ENCODE measurements at places on chromosomes 3 and 15.
A peak's percentile ranks its signal among the peaks of the same experiment; 100 is the strongest.

GRCh38 chr15:101502572-101503295, 13.2 kb upstream of the PCSK6 start:
- no peak for DNase-seq

- no peak for DNase-seq
Measured at GRCh38 chr15:62950462-62950931, 92.0 kb upstream of the TPM1 start.

GRCh38 chr15:86557018-86557550, 477.4 kb downstream of the AGBL1 start:
- DNase-seq: no peak

DNA sequence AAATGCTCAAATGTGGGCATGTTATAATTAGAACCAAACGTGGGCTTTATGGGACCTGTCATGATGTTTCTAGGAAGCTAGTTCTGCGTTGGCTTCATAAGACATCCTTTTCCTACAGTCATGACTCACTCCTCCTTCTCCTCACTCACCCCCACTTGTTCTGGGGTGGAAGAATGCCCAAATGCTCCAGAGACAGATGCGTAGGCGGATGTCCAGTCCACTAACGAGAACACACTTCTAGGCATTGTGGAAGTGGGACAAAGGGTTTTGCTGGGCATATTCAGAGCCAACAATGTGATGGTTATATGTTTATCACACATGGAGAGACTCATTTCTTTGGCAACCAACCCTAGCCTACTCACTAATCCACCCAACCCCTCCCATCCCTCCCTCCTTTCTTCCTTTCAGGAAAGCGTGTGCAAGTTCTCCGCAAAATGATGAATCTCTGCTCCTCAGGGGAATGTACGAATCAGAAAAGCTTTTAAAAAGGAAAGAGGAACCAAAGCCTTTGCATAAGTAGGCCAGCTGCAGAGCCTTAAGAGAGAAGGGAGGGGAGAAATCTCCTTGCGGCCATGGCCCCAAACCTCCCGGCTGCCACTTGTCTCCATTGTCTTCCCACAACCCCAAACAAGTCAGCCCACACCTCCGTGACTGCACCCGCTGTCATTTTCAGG, 123.0 kb upstream of the SPRED1 start:
- DNase-seq: peak; percentile 70

Data from T1000 (cell line).